CD4-positive, alpha-beta memory T cell (primary cell): ENCODE measurements at places on chromosomes 3 and 15.

GRCh38 chr3:127438371-127438770 lies 150.5 kb upstream of the PRR20G start:
- no peak for DNase-seq

DNA sequence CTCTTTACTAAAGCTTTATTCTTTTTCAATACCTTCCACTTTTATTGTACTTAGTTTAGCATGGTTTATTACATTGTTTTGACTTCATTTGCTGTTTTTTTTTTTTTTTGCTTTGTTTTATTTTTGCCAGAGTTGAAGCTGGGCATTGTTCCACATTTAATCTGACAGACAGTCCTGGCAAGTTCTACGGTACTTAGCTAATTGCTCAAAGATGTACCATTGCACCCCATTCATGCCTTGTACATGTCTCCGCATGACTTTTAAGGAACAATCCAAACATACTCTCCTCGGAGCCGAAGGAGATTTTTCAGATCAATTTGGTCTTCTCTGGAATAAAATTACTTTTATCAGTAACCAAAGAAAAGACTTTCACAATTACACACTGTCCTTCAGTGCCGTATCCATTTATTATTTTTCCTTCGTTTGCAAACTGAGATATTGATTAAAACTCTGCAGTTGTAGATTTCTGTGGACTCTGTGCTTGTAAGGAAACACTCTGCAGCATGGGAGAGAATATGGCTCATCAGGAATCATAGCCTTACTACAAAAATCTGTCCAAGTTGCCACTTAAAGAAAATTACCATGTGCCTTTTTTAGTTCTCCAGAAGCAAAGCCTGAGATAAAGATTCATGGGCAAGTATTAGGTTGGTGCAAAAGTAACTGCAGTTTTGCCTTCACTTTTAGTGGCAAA lies 952.0 kb downstream of the AGBL1 start:
- no peak for DNase-seq

- DNase-seq = no peak
Measured at GRCh38 chr3:173890091-173890490, 492.5 kb downstream of the NLGN1 start.

DNA sequence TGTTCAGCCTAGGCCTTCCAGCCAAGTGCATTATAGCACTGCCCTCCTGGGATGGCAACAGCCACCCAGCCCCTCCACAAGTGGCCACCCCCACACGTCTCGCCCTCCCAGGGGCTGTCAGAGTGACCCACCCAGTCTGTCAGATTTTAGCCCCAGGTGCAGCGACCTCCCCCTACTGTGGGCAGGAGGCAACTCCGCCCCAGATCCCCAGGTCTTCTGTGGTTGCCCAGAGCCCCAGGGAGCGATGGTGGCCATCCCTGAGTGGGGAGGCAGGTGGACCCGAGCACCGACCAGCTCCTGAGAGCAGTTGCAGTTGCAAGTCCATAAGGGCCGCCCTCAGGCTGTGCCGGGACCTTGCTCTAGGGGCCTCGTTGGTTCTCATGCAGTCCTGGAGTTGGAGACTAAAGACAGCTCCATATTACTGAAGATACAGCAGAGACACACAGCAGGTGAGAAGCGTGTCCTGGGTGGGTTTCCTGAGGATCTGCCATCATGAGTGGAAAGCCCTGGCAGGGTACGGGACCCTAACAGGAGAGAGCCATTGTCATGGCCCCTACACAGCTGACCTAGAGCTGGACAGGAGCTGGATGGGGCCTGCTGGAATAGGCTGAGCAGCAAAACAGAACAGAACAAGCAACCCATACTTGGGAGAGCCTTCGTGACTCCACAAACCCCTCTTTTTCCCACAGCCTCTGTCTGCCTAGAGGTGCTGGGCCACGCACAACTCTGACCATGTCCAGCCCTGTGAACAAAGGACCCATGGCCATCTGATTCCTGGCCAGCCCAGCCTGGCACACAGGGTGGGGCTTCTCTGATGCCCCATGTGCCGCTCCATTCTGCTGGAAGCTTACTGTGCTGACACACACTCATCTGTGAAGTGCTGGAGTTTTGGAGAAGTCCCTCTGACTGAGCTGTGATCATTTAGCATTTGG lies 110.3 kb upstream of the ALDH1A3 start:
- DNase-seq = no peak

DNA sequence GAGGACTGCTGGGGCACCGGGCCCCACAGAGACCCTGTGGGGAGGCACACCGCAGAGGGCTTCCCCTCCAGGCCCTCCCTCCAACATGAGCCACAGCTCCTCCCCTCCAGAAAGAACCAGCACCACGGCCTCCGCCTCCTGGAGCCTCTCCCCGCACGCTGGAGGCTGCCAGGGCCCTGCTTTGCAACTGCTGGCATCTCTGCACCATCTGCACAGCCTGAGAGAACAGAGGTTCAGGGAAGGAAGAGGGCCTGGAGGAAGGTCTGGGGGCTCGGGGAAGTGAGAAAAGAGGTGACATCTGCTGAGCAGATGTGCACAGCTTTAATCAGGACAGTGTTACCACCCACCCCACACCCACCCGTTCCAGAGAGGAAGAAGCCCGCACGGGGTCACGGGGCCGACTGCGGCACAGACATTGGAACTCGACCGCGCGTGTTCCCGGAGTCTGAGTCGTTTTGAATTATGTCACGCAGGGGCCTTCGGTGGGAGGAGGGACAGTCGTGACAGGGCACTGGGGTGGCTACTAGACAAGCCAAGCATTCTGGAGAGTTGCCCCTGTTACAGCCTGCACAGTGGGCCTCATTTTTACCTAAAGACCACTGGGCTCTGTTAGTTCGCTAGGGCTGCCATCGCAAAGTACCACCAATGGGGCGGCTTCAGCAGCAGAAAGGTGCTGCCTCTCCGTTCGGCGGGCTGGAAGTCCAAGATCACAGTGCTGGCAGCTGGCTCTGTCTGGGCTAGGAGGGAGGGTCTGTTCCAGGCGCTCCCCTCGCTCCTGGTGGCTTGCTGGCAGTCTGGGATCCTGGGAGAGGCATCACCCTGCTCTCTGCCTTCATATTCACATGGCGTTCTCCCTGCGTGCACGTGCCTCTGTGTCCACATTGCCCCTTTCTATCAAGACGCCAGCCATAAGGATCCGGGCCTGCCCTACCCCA lies 194.8 kb downstream of the XXYLT1 start:
- DNase-seq = no peak

- DNase-seq = peak; percentile 35
Measured at GRCh38 chr3:143825513-143825912, 22.8 kb downstream of the SLC9A9 start.
